COLO829 (cell line): ENCODE measurements at places on chromosomes 16 and 17.
A peak's percentile ranks its signal among the peaks of the same experiment; 100 is the strongest.

DNA sequence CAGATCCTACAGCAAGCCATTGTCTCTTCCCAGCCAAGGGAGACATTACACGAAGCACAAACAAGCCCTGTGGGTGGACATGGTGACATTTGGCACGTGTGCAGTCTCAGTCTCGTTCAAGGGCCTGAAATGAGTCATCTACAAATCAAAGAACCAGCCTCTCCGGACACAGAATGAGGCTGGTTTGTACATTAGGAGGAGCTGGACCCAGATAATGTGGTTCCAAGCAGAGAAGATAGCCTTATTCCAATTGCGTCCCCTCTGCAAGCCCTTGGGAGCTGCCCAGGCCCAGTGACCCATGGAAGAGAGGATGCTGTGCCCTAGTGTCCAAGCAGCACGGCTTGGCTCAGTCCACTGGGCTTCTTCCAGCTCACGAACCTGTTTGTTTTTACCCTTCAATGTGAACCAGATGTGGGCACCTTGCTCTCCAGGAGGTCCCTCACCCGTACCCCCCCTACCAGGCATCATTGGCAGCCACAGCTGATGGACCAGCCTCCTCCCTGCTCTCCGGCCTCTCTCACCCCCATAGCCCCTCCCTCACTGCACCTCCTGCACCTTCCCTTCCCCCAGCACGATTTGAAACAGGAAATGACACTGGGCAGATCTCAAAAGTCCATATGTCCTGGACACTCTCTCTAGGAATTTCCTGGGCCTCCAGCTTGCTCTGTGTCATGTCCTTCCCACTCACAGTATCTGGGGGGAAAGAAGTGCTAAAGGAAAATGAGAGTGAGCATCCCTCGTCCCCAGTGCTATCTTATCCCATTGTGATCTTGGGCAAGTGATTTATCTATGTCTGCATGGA lies 26.2 kb downstream of the KPNA2 start:
- no peak for DNase-seq

DNA sequence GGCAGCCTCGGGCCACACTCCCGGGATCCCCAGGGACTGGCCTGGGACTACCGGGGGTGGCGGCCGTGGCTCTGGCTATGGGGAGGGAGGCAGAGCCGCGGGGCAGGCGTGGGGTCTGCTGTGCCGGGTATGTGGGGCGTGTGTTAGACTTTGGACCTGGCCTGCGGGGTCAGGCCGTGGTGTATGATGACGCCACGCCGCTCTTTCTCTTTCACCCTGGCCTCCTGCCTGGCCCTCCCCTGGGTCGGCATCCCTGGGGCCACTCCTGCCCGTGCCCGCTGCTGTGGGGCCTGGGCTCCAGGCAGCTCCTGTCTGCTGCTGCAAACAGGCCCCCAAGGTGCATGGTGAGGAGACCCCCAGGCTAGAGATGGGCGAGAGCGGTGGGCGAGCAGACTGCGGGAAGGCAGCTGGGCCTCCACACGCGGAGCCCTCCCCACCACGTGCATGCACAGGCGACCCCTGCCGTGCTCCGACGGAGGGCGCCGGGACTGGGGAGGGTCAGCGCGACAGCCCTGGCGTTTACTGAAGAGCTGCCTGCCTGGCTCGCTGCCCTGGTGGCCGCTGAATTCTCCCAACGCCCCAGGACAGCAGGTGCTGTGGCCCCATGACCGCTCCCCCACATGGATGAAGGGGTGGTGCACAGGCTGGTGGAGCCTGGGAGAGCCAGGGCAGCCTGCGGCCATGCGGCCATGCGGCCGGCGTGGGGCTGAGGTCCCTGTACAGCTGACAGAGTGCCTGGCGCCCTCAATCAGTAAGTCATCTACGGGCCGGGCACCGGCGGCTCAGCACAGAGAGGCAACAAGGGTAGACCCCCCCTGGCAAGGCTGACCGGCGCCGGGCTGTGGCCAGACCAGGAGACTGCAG lies 16.0 kb downstream of the CAPN15 start:
- no peak for DNase-seq

- no peak for DNase-seq
These were observed 62.0 kb upstream of the ZNF750 start for GRCh38 chr17:82901856-82902255.

DNA sequence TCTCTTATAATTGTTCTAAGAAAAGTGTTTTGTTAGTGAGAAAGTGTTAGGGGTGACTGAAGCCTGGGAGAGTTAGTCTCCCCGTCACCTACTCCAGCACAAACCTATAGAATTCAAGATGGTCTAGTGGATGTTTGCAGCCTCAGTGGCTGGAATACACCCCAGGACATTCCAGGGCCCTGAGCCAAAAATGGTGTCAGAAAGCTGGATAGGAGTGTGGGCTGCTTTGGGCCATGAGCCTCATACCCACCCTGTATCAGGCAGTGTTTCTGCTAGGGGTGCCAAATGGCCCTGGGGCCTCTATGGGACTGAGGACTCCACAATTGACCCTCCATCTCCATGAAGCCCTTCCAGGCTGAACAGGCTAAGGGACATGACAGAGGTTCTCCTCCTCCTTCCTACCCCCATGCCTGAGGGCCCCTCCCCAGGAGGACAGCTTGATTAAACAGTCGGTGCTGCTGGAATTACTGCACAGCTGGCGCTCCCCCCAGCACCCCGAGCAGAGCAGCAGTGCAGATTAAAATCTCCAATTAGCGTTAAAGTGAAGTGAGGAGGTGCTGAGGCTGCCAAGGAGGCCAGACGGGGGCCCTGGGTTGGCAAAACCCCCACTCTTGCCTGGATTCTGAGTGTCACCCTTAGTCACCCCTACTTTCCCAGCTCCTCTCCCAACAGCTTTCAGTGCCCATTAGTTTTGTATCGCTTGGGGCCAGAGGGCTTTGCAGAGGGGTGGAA lies 59.1 kb downstream of the NEUROD2 start:
- DNase-seq: no peak

DNA sequence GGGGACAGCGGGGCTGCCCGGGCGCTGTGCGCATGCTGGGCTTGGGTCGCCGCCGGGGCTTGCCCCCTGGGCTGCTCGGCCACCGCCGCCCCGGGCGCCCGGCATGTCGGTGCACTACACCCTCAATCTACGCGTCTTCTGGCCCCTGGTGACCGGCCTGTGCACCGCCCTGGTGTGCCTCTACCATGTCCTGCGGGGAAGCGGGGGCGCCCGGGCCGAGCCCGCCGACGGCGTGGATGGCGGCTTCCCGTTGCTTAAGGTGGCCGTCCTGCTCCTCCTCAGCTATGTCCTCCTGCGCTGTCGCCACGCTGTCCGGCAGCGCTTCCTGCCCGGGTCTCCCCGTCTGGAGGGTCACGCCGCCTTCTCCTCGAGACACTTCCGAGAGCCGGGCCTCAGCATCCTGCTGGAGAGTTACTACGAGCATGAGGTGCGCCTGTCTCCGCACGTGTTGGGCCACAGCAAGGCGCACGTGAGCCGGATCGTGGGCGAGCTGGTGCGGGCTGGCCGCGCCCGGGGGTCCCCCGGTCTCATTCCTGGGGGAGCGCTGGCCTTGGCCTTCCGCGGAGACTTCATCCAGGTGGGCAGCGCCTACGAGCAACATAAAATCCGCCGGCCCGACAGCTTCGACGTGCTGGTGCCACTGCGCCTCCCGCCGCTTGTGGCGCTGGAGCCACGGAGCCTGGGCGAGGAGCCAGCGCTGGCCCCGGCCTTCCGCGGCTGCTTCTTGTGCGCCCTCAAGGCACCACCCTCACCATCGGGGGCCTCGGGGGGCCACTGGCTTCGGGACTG lies 789 bp downstream of the ITPRIPL2 start:
- DNase-seq: no peak

- DNase-seq: peak; percentile 36
These were observed 59.5 kb upstream of the CDC42EP4 start for GRCh38 chr17:73371285-73371684.

DNA sequence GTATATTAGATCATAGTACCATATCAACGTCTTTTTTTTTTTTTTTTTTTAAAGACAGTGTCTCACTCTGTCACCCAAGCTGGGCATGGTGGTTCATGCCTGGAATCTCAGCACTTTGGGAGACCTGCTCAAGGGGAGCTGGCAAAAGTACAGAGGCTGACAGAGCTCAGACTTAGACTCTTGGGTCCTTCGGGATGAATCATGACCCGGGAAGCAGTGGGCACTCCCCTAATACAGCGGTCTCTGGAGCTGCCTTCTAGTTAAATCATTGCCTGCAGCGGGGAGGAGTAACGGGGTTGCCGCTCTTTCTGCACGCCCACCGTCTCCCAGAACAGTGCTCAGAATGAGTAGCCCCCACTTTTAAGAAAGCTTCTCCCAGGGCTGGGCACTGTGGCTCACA lies 174.4 kb downstream of the CPPED1 start:
- no peak for DNase-seq

GRCh38 chr17:80030730-80031410 lies 4.8 kb downstream of the TBC1D16 start:
- DNase-seq: no peak

- no peak for DNase-seq
These were observed 317 bp downstream of the CLTC start for GRCh38 chr17:59620064-59620359.

GRCh38 chr17:58339755-58340404 lies 11.3 kb upstream of the TSPOAP1 start:
- no peak for DNase-seq

- no peak for DNase-seq
These were observed 4.7 kb downstream of the ALDH3A1 start for GRCh38 chr17:19743101-19744100.

GRCh38 chr17:43673516-43674323 lies 12.0 kb upstream of the MEOX1 start:
- DNase-seq: peak; percentile 67

DNA sequence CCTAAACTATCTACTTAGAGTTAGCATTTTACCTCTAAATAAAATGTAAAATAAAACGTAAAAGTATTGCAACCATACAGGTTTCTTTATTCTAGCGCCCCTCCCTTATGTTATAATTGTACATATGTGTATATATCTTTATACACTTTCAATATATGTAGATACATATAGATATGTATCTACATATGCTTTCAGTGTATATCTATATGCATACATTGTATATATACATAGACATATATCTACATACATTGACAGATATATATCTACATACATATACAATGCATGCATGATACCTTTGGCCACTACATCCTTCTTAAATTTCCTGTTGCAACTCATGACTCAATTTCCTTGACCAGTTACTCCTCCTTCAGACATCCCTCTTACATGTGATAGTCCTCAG lies 16.7 kb downstream of the BPTF start:
- DNase-seq: no peak

DNA sequence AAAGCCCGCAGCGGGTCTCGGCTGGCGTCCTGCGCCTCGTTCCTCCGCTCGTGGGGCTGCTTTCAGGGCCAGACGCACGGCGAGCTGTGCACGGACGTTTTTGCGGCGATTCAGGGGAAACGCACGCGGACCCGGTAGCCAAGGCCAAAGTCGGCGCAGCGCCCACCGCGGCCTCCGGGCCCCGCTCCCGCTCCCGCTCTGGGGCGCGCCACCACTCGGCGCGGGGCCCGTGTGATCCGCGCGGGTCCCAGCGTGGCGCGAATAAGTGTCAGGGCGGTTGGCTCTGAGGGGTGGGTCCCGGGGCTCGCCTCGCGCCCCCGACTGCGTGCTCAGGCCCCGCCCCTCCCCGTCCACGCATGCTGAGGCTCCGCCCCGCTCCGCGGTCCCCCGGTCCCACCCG lies 694 bp upstream of the TBCD start:
- no peak for DNase-seq

GRCh38 chr16:6891496-6891895 lies 441.1 kb upstream of the RBFOX1 start:
- DNase-seq: no peak

- peak; percentile 40 for DNase-seq
These were observed 77.1 kb downstream of the USP31 start for GRCh38 chr16:23072084-23072599.

DNA sequence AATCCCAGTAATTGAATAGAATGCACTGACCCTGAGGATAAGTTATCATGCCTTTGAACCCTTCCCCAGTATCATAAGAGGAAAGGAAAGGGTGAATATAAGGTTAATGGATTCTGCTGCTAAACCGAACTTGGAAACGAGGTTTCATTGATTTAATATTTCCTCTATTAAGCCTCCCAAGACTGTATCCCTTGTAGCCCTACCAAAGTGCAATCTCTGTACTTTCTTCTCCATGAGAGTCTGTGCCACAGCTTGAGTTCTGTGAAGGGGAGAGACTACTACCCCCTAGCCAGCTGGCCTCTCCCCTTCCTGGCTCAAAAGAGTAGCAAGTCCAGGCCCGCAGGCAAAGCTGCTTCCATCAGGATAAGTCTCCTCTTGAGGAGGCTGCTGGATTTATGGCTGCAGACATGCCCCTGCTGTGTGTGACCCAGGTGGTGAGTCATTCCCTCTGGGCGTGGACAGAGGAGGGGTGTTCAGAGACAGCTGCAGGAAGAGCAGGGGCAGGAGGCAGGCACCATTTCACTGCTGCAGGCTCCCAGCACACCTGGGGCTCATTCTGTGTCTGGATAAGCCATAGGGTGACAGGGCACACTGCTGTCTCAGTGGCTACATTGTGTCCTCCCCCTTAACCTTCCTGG lies 58.4 kb downstream of the TOM1L2 start:
- DNase-seq: peak; percentile 77

DNA sequence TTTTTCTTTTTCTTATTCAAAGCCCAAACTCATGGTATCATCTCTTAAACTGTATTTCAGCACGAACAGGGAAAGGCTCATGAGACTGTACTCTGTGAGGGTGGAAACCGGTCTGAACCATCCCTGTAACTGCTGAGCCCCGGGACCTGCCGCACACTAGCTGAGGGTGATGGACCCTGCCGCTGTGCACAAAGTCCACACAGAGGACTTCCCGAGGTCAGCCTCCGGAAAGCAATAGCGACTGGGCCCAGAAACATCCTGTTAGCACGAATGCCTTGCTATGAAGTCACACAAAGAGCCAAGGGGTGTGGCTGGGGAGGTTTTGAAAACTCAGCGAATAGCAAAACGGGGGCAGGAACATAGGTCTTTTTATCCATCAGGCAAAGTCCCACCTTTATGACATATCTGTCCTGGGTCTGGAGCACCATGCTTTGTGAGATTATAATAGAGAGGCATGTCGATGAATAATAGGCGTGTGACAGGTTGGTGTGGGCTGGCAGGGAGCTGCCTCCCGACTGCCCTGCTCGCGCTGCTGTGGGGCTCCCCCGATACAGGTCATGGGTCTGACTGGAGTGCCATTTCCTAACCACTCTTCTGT lies 33.4 kb downstream of the CDK5R1 start:
- DNase-seq: no peak

- DNase-seq: no peak
These were observed 16.0 kb downstream of the NDUFAF8 start for GRCh38 chr17:81254955-81255717.

DNA sequence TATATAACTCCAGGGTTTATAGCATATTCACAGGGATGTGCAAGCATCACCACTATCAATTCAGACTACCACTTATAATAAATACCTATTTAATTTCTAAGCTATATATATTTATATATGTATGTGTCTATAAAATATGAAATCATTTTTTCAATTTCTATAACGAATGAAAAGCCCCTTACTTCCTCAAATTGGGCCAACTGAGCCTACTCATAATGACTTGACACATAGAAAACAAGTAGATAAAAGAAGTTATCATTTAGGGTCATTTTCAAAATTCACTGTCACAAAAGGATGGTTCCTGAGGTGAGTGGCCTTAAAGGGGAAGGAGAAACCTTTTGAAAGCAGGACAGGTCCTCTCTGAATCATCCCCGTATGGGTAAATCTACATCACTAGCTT lies 114.1 kb downstream of the ADCY9 start:
- no peak for DNase-seq
